ENCODE measurements at places on chromosomes 7 and 10.

DNA sequence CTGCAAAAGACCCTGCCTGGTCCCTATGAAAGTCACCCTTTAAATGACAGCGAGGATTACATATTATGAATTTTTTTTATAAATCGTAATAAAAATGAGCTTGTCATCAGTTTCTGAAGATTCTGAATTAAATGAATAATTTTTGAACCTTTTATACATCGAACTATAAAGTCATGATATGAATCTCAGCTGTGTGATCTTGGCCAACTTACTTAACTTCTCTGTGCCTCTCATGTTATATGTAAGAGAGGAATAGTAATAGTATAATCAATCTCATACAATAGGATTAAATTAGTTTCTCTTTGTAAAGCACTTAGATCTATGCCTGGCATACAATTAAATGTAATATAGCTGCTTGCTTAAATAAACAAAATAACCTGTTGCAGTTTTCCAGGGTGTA lies 5.3 kb upstream of the ATOH7 start:
- no peak for DNase-seq

- no peak for DNase-seq
These were observed 26.7 kb downstream of the SVIL start for GRCh38 chr10:29608062-29608461.

- no peak for DNase-seq
These were observed 23.0 kb downstream of the PHYH start for GRCh38 chr10:13276749-13277365.

DNA sequence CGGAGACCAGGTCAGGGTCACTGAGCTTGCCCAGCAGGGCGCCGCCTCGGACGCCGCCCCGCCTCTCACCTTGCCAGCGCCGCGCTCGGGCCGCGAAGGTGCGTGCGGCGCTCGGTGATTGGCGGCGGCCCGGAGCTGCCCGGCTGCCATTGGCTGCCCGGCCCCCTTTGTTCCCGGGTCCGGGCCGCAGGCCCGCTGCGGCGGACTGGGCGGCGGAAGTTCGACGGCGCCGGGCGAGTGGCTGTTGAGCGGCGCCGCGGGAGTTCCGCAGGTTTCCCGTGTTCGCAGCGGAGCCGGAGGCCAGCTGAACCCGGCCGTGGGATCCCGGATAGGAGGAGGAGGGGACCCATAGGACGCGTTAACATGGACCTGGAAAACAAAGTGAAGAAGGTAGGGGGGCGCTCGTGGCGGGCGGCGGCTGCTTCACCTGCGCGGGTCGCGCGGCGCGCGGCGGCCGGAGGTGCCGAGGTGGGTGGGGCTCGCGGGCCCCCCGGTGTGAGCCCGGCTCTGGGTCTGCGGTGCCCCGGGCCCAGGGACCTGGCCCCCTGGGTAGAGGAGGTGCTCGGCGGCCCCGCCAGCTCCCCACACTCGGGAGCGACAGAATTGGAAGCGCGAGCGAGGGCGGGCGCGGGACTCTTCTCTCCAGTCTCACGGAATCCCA lies at the start of gene TES:
Gene TES (plus strand): TSS at position 195 of the 661 bp plus-strand sequence. CDS start 169 bp downstream, at position 364.
- DNase-seq, result peak; percentile 78

DNA sequence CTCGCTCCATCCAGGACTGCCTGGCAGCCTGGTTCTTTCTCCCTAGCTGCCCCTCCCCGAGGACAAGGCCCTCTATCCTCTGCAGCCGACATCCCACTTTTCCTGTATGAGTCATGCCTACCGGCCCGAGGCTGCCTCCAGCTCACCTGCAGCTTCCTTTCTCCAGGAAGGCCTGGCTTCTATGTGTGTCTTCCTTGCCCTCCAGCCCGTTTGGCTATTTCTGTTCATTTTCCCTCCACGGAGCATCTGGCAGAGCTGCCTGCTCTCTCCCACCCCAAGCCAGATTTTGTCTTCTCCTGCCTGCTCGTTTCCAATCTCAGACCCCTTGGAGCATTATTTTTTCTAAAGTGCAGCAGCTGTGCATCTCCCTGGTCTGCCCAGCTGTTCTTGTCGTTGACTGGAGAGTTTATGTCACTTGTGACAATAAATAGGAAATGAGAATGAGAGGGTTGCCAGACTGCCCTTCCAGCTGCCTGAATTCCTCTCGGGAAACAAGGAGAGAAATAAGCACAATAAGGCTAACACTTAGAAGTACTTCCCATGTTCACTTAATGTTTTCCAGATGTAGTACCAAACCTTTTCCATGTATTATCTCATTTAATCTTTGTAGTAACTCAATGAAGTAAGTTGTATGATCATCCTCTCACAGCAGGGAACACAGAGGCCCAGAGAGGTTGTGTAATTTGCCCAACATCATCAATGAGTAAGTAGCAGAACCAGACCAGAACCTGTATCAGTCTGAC lies 19.7 kb downstream of the UBTD1 start:
- DNase-seq, result no peak

All from activated T-cell treated with anti-CD3 and anti-CD28 coated beads, Interleukin-2, amount 50 U/mL, for 72 hours (primary cell).